ENCODE measurements at places on chromosomes 12 and 14. TPM values are rescaled to one million over a fixed set of nuclear protein-coding genes. Genes with fewer than 3 reads are reported as not detected.
A peak's percentile ranks its signal among the peaks of the same experiment; 100 is the strongest.

The IRAK3 gene
- 1.8 TPM for total RNA-seq

- H3K27me3 ChIP-seq = peaks cover 3% of the 10 kb centered on the region
- no peak overlapping the region for H3K4me3 ChIP-seq
- H3K36me3 ChIP-seq = no peaks in the 10 kb centered on the region
- H3K27ac ChIP-seq = no peak overlapping the region
These were observed 43.5 kb downstream of the IGF1 start for GRCh38 chr12:102436867-102437266.

DNA sequence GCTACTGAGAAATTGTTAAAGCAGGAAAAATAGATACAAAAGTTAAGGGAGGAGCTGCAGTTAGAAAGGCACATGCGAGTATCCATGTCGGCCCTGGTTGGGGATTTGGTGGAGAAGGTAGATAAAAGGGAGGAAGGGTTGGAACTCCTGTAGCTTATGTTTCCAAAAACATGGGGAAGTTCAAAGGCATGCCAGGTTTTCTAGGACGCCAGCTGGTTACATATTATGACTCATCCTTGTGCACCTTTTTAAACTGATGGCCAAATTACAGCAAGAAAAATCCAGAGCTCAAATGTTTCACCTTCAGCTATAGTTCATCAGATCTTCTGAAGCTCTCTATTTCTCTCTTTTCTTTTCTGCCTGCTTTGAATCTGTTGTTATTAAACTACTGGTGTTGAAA lies 13.2 kb upstream of the MAP4K5 start:
- no peak overlapping the region for H3K27ac ChIP-seq
- peaks cover 9% of the 10 kb centered on the region for H3K4me1 ChIP-seq
- H3K36me3 ChIP-seq = no peaks in the 10 kb centered on the region
- H3K27me3 ChIP-seq = peaks cover 8% of the 10 kb centered on the region
- H3K4me3 ChIP-seq = no peak overlapping the region
- DNase-seq = no peak

GRCh38 chr12:124036657-124037109 lies 63.7 kb downstream of the ZNF664 start:
- no peaks in the 10 kb centered on the region for H3K36me3 ChIP-seq
- peaks cover 13% of the 10 kb centered on the region for H3K27me3 ChIP-seq
- DNase-seq = peak; percentile 39
- H3K4me3 ChIP-seq = no peak overlapping the region
- H3K27ac ChIP-seq = no peak overlapping the region
- no peaks in the 10 kb centered on the region for H3K4me1 ChIP-seq

- peak; percentile 23 for DNase-seq
- H3K36me3 ChIP-seq = no peaks in the 10 kb centered on the region
- peaks cover 12% of the 10 kb centered on the region for H3K4me1 ChIP-seq
- no peak overlapping the region for H3K27ac ChIP-seq
- peaks cover 10% of the 10 kb centered on the region for H3K27me3 ChIP-seq
These were observed 91.4 kb downstream of the SETD3 start for GRCh38 chr14:99389174-99389826.

The TAS2R46 gene
- 0.43 TPM for total RNA-seq

DNA sequence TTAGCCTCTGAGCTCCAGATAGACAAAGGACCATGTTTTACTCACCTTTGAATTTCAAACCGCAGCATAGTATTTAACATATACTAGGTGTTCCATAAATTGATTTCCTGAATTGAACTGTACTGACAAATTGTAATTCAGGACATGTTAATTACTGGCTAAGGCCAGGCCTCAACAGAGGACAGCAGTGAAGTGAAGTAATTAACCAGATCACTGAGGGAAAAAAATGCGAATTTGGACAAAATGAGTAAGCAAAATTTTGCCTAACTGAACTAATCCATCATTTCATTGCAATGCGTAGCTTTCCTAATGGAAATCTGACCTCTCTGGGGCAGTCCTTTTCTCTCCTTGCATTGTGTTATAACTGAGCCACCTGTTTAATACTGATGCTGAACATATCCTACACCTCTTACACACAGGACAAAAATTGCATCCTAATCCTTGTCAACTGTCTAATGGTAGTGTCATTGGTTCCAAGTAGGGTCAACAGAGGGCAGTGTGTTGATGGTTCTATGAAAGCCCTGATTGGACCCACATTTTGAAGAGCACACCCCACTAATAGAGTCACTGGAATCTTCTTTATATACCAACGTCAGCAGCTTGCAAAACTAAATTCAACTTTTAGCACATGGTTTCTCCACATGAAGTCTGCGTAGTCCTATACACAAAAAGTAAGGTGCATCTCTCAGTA lies 148.4 kb downstream of the SLC25A21 start:
- no peak for DNase-seq
- no peaks in the 10 kb centered on the region for H3K4me1 ChIP-seq
- no peaks in the 10 kb centered on the region for H3K36me3 ChIP-seq
- H3K27me3 ChIP-seq = no peaks in the 10 kb centered on the region

- DNase-seq = no peak
- no peak overlapping the region for H3K4me3 ChIP-seq
- H3K4me1 ChIP-seq = no peaks in the 10 kb centered on the region
- no peak overlapping the region for H3K27ac ChIP-seq
- H3K36me3 ChIP-seq = no peaks in the 10 kb centered on the region
These were observed 21.3 kb downstream of the SLC6A15 start for GRCh38 chr12:84891106-84891838.

Data from activated CD4-positive, alpha-beta memory T cell treated with anti-CD3 and anti-CD28 coated beads, Interleukin-2, amount 10 ng/mL, durations not matched to agents 7 days and 5 days (primary cell).